Inflammatory macrophage (primary cell): ENCODE measurements at places on chromosomes 13 and 19.
A peak's percentile ranks its signal among the peaks of the same experiment; 100 is the strongest.

GRCh38 chr13:50543141-50543540 is 300.4 kb downstream of the DLEU7 start:
- DNase-seq, result no peak

DNA sequence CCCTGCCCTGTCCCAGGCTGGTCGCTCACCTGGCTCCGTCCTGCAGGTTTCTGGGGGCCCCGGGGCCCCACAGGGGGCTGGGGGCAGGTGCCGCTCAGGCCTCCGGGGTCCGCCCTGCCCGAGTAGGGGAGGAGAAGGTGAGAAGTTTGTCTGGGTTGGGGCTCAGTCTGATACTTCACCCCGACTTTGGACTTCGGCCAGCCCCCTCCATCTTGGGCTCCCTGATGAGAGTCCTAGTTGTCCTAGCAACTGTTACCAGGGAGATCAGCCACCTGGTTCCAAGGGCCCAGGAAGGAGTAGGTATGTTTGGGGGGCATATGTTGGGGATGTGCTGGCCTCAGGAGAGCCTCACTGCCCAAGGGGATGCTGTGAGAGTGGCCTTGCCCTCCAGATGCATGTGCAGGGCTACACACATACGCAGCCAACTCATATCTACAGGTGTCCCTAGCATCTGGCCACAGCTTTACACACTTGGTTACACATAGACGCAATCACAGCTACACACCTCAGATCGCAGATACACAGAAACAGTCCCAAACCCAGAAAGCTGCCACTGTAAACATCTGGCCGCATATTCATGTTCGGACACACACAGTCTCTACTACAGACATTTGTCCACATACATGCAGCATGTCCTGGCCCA is 3.4 kb downstream of the NUMBL start:
- DNase-seq, result no peak

- DNase-seq, result no peak
Observed at GRCh38 chr13:44379885-44380284, 6.3 kb downstream of the SERP2 start.

- DNase-seq, result no peak
Observed at GRCh38 chr19:29499921-29500590, 25.7 kb upstream of the VSTM2B start.

- no peak for DNase-seq
Observed at GRCh38 chr13:101026736-101027398, 352.3 kb upstream of the TMTC4 start.

GRCh38 chr13:35342440-35342839 is 134.0 kb downstream of the MAB21L1 start:
- peak; percentile 40 for DNase-seq

GRCh38 chr19:46753420-46754155 is 7.3 kb upstream of the STRN4 start:
- peak; percentile 44 for DNase-seq

DNA sequence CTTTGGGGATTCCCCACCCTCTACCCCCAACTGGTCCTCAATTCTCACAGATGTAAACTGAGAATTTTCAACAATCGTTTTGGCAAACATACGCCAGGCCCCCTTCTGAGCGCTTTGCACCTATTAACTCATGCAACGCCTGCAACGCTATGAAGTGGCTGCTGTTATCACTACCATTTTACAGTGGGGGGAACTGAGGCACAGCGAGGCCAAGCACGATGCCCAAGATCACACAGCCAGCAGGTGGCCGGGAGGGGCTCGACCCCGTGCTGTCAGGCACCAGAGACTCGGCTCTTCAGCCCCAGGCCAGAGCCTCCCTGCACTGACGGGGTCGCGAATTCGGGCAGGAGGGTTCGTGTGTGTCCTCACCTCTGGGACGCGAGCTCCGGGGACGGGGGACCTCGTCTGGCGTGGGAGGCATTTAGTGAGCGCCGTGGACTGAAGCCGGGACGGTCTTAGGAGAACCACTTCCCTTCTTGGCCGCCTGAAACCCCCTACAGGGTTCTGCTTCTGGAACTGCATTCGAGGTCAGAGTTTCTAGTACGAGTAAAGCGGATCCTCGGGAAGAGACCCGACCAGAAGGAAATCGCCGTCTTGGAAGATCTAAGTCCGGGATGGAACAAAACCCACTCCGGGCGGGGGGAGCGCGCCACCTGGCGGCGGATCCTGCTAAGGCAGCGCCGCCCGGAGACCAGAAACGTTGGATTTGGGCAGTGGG is 21.0 kb downstream of the ZNF114 start:
- peak; percentile 64 for DNase-seq

DNA sequence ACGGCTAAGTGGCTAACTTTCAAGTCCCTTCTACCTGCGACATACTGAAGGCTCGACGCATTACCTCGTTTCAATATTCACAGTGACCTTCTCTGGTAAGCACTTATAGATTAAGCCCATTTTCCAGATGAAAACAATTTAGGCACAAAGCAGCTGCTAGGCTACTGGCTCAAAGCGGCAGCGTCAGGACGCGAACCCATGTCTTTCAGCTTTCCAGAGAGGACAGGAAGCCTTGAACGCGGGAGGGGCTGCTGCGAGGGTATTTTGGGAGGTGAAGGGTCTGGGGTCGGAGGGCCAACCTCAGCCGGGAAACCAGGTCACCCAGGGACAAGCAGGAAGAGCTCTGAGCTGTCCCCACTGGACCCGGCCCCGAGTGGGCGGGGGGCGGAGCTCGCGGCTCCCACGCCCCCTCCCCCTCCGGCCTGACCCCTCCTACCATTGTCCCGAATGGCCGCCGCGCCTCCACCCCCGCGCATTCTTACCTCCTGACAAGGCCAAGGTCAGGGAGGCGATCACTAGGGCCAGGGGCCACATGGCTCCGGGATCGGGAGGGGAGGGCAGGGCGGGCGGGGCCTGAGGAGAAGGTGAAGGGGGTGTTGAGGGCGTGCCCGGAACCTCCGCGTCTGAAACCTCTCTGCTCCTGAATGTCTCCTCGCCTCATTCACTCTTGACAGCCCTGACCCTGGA is at the start of gene KLK13:
Gene KLK13, minus strand, starts transcription at position 559 of the 687 bp plus-strand sequence. Its CDS starts 25 bp downstream, at position 534.
- peak; percentile 13 for DNase-seq

- DNase-seq, result no peak
Observed at GRCh38 chr13:85910962-85911361, 111.7 kb upstream of the SLITRK6 start.

GRCh38 chr13:110057052-110057451 is 249.9 kb downstream of the COL4A1 start:
- DNase-seq, result no peak

DNA sequence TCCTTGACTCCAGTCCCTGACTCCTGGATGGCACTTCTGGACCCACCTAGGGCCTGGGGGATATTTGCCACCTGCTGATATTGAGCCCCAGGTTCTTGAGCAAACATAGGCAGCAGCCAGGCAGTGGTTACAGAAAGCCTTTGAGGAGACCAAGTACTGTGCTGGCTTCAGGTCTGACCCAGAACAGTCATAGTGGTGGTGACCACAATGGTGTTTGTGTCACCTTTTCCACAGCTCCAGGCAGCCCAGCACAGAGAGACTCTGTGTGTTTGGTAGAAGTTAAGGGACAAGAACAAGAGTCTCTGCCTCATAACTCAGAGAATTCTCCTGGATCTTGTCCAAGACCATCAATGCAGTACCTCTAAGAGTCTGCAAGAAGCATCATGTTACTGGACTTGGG is 14.6 kb upstream of the CLC start:
- DNase-seq, result no peak
